Psoas muscle (tissue), 8 donors: ENCODE measurements at places on chromosomes 5 and 9. TPM values are rescaled to one million over a fixed set of nuclear protein-coding genes. Genes with fewer than 3 reads are reported as not detected.
A peak's percentile ranks its signal among the peaks of the same experiment; 100 is the strongest.

- no peaks in the 10 kb centered on the region for H3K4me1 ChIP-seq
- H3K27ac ChIP-seq: peak overlapping the region; percentile 64
- no peaks in the 10 kb centered on the region for H3K27me3 ChIP-seq
- peak; percentile 86 for DNase-seq
These were observed 47.5 kb downstream of the CDK5RAP2 start for GRCh38 chr9:120532475-120532874.

The GPR151 gene
- total RNA-seq: not detected

DNA sequence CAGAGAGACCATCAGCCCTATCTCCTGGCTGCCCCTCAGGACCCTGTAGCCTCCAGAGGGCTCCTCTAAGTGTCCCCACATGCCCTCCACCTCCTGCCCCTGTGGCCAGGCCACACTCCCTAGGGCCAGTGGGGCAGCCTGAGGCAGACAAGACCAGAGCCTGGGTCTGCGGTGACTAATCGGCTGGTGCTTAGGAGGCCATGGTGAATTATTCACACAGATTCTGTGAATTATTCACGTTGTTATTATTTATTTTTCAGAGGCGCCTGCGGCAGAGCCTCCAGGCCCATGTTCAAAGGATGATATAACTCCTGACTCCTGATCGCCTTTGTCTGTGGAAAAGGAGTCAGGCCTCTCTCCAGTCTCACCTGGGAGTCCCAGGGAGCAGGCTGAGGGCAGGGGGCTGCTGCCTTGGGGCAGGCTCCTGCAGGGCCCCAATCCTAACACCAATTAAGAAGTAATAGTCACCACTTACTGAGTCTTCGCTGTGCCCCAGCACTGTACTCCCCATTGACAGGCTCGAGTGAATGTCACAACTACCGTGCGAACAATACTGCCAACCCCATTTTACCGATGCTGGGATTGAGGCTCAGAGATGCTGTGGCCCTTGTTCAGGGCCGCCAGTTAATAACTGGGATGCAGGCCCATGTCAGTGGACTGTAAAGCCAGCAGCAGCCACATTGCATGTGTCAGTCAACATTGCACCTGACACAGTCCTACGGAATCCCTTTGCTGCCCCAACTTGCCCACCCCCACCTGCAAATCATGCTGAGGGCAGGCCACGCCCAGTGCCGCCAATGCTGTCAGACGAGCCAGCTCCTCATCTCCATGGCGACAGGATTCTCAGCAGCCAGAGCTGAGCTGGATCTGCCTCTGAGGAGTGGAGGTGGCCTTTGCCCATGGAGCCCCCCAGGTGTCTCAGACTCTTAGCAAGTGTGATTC is 94.9 kb downstream of the PCDH1 start:
- DNase-seq: no peak
- no peaks in the 10 kb centered on the region for H3K27me3 ChIP-seq
- H3K36me3 ChIP-seq: no peaks in the 10 kb centered on the region
- no peaks in the 10 kb centered on the region for H3K4me1 ChIP-seq

- no peaks in the 10 kb centered on the region for H3K36me3 ChIP-seq
- H3K27me3 ChIP-seq: no peaks in the 10 kb centered on the region
- H3K4me1 ChIP-seq: peaks cover 28% of the 10 kb centered on the region
- H3K27ac ChIP-seq: peak overlapping the region; percentile 85
- H3K4me3 ChIP-seq: no peak overlapping the region
These were observed 228.6 kb downstream of the NR3C1 start for GRCh38 chr5:143174714-143175398.

DNA sequence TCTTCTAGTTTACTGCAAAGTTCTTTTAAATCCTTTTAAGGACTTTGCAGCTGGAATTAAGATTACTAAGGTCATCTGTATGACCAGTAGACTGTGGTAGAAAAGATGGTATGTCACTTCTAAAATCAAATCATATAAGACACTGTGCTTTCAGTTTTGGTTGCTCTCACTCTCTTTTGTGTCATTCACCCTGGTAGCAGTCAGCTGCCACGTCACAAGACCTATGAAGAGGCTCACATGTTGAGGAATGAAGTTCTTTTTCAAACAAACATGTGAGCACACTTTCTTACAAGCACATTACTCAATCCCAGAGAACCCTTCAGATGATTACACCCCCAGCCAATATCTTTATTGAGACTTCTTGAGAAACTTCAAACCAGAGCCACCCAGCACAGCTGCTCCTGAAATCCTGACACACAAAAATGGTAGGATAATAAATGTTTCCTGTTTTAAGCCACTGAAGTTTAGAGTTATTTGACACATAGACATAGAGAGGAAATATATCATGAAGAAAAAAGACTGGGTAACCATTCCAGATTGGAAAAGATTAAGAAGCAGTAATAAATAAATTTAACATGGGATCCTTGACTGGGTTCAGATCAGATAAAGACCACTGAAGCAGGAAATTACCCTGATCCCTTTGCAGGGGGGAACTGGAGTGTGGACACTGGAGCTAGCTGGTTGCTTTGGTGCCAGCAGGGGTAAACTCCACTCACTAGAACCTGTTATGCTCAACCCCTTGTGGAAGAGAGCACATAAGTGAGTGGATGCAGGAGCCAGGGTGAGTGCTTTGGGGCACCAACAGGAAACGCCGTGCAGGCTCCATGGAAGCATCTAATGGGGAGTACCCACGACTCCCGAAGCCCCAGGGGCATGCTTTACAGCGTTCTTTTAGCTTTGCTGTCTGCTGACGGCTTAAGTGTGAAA is 64.1 kb downstream of the SLCO4C1 start:
- no peaks in the 10 kb centered on the region for H3K36me3 ChIP-seq
- no peaks in the 10 kb centered on the region for H3K27me3 ChIP-seq

DNA sequence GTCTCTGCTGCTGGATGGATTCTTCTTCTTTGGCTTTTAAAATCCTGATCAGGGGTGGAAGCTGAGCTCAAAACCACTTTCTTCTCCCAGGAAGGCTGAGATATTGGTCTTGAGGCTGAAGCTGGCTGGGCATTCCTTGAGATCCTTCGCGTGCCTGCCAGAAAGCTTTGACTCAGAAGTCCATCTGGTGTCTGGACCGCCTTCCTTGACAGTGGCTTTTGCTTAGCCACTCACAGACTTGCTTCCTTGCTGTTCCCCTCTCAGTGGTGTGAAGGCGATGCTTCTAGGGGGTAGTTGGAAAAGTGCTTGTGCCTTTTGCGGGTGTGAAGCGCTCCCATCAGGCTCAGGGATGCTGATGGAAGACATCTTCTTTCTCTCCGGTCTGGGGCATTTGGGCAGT is 45.9 kb downstream of the RGS3 start:
- H3K27ac ChIP-seq: no peak overlapping the region
- H3K4me3 ChIP-seq: no peak overlapping the region
- H3K36me3 ChIP-seq: peaks cover 9% of the 10 kb centered on the region
- H3K4me1 ChIP-seq: peaks cover 13% of the 10 kb centered on the region
- H3K27me3 ChIP-seq: no peaks in the 10 kb centered on the region

The KCTD16 gene
- total RNA-seq: not detected

The RANBP3L gene
- 0.58 TPM for total RNA-seq

- no peak for DNase-seq
- H3K4me1 ChIP-seq: peaks cover 7% of the 10 kb centered on the region
- no peaks in the 10 kb centered on the region for H3K27me3 ChIP-seq
- no peaks in the 10 kb centered on the region for H3K36me3 ChIP-seq
- no peak overlapping the region for H3K4me3 ChIP-seq
These were observed 285.7 kb downstream of the HCN1 start for GRCh38 chr5:45410304-45410995.

The CCNB1 gene
- total RNA-seq: 1.8 TPM

GRCh38 chr5:17277907-17278306 is 60.5 kb downstream of the BASP1 start:
- no peak overlapping the region for H3K27ac ChIP-seq
- H3K4me3 ChIP-seq: no peak overlapping the region
- no peak for DNase-seq
- no peaks in the 10 kb centered on the region for H3K4me1 ChIP-seq
- no peaks in the 10 kb centered on the region for H3K27me3 ChIP-seq

The TMEM215 gene
- not detected for total RNA-seq

DNA sequence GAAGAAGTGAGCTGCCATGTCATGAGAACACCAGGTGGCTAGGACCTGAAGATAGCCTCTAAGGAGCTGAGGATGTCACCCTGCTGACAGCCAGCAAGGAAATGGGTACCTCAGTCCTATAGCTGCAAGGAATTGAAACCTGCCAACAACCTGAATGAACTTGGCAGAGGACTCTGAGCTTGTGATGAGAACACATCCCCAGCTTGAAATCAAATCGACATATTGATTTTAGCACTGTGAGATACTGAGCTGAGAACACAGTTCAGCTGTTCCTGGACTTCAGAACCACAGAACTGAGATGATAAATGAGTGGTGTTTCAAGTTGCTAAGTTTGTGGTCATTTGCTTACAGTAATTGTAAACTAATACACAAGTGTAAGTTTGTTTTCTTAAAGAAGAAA is 5.5 kb upstream of the RASEF start:
- DNase-seq: no peak
- H3K27ac ChIP-seq: no peak overlapping the region

DNA sequence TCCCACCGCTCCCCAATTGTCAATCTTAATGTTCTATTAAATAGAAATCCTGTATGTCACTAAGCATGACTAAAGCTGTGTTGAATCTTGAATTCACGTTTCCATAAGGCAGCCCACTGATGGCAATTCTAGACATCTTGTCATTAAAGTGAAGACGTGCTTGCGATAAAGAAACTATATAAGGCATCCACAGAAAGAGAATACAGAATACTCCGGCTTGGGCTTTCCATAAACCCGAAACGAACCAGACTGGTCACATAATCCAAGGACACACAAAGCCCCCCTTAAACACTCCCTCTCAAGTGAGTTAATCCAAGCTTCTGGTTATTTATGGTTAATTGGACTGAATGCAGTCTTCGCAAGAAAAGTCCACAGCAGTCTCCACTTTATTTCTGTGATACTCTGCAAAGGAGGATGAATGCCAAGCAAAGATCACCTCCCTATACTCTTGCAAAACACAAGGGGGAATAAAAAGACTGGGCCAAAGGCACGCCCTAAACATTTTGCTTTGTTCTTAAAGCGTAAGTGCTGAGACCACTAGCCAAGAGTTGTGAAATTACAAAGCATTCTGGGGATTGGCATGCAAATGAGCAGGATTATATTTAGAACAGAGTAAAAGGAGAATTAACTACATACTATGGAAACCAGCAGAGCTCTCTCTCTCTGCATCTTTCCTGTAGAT is 54.7 kb downstream of the DPYSL3 start:
- H3K36me3 ChIP-seq: no peaks in the 10 kb centered on the region
- peaks cover 17% of the 10 kb centered on the region for H3K4me1 ChIP-seq
- peak overlapping the region; percentile 79 for H3K27ac ChIP-seq
- DNase-seq: no peak

DNA sequence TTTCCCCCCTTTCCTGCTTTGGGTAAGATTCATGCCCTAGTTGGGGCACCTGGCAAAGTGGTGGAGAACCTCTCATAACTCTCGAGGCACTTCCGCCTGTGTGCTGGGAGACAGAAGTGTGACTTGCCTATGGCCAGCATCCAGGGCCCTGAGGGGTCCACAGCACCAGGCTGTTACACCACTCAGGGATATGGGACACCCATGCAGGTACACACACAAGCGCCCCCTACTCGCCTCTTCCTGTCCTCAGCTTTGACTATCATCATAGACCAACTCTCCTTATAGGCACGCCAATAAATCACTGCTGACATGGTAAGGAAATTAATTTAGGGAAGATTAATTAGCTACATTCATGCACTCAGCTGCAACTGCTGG is 45.4 kb downstream of the SHB start:
- no peak for DNase-seq
- no peaks in the 10 kb centered on the region for H3K36me3 ChIP-seq
- no peak overlapping the region for H3K27ac ChIP-seq
- H3K27me3 ChIP-seq: no peaks in the 10 kb centered on the region

- H3K4me3 ChIP-seq: no peak overlapping the region
- H3K27ac ChIP-seq: no peak overlapping the region
- no peaks in the 10 kb centered on the region for H3K4me1 ChIP-seq
- H3K36me3 ChIP-seq: no peaks in the 10 kb centered on the region
- DNase-seq: no peak
- H3K27me3 ChIP-seq: no peaks in the 10 kb centered on the region
These were observed 294.8 kb upstream of the PTGER4 start for GRCh38 chr5:40384782-40385390.

The BNIP1 gene
- total RNA-seq: 15.1 TPM

- no peaks in the 10 kb centered on the region for H3K4me1 ChIP-seq
- H3K4me3 ChIP-seq: no peak overlapping the region
- no peaks in the 10 kb centered on the region for H3K27me3 ChIP-seq
- no peak for DNase-seq
These were observed 352.7 kb downstream of the MLLT3 start for GRCh38 chr9:20269620-20270019.

The SLC45A2 gene
- 0.24 TPM for total RNA-seq

The PCDHB11 gene
- 0.87 TPM for total RNA-seq

DNA sequence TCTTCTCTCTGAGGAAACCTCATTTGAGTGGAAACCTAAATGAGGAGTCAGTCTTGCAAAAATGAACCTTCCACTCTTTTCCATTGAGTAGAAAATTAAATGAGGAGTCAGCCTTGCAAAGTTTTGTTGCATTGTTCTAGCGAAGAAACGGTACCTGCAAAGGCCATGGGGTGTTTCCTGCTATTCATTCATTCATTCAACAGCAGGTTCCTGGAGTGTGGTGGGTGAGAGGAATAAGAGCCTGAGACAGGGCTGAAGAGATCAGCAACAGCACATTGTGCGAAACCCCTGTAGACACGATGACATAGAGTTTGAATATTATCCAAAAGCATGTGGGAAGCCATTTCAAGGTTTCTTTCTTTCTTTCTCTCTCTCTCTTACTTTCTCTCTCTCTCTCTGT is 14.6 kb upstream of the SETX start:
- H3K27ac ChIP-seq: no peak overlapping the region
- H3K4me3 ChIP-seq: no peak overlapping the region
- DNase-seq: no peak
- H3K36me3 ChIP-seq: no peaks in the 10 kb centered on the region
- no peaks in the 10 kb centered on the region for H3K27me3 ChIP-seq

DNA sequence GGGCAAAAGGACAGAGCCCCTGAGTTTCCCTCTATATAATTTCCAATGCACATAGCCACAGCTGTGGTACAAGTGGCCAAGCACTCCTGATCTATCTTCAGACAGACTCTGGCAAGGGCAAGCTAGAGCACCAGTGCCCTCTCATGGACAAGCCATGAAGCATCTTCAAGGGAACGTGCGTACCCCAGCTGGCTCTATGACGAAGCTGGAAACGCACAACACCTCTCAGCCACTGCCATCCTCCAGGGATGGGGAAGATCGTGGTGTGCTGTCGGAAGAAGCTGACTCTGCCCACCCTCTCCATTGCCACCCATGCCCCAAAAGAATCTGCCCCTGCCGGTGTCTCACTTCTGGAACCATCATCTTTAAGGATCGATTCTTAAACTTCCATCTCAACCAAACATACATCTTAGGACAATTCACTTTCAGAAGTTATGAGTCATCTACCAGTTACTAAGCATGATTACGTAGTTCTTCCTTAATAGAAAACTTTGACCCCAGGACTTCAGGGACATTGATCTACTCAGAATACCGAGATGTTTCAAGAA is 482.9 kb downstream of the AGTPBP1 start:
- H3K4me3 ChIP-seq: no peak overlapping the region
- no peaks in the 10 kb centered on the region for H3K4me1 ChIP-seq
- no peaks in the 10 kb centered on the region for H3K36me3 ChIP-seq

The SPAG8 gene
- total RNA-seq: 0.95 TPM

The SCGB3A2 gene
- not detected for total RNA-seq

The IFNA13 gene
- total RNA-seq: not detected

GRCh38 chr9:94864196-94864595 is 137.7 kb downstream of the AOPEP start:
- H3K4me3 ChIP-seq: no peak overlapping the region
- peaks cover 66% of the 10 kb centered on the region for H3K4me1 ChIP-seq
- DNase-seq: no peak
- H3K27ac ChIP-seq: peak overlapping the region; percentile 93
